ENCODE measurements at places on chromosomes 12 and 14. TPM values are rescaled to one million over a fixed set of nuclear protein-coding genes. Genes with fewer than 3 reads are reported as not detected.

- DNase-seq, result no peak
Measured at GRCh38 chr12:11829764-11830194, 180.3 kb downstream of the ETV6 start.

TMPRSS12 gene
- not detected for total RNA-seq

GRCh38 chr12:114191581-114191980, 214.4 kb downstream of the TBX5 start:
- no peak for DNase-seq

DNA sequence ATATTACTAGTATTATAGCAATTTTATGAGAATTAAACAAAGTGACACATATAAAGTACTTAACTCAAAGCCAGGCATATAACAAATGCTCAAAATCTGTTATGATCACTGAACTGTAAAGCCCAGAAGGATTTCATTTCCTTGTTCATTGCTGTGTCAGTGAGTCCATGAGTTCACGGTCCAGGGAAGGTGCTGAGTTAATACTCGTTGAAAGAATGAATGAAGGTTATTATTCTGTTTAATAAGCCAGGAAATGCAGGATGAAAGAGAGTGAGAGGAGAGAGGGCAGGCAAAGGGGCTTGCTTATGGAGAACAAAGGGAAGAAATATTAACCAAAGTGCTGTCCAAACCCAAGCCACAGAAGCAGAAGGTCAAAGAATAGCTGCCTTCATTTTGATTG, 40.2 kb upstream of the NT5DC3 start:
- DNase-seq, result no peak

DNA sequence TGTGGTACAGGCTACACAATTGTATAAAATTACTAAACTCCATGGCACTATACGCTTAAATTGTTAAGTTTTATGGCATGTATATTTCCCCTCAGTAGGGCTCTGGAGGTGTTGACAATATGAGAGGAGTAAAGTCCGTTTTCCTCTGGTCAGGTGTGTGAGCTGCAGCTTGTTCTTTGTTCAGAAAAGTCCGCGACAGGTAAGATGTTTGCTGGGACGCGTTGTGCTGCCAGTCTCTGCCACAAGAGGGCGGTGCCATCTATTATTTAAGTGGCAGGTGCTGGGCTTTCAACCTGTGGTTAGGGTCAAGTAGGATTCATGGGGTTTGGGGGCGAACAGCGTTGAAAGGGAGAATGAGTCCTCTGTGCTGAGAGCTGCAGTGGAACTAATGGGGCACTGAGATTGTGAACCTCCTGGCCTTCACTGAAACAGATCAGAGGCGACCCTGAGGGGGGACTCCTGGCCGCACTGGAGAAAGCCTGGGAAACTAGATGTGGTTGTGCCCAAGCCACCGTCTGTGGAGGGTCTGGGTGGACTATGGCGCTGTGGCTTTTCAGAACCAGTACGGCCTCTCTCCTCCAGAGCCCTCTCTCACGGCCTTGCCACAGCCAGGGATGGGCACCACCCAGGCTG, 179.0 kb downstream of the SLC15A4 start:
- peak; percentile 59 for DNase-seq

DNA sequence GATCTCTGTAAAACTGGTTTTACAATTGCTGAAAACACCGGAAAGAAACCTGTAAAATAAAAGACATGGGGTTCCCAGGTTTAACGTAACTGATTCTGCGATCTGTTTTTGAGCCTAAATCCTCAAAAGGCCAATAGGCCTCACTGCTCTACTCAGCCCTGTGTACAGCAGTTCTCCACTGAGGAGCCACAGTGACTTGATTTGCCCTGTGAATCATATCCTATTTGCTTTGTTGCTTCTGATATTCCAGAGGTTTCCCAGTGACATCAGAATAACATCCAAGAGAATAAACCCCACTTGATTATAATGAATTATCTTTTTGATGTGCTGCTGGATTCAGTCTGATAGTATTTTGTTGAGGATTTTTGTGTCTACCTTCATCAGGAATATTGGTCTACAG, 27.5 kb downstream of the MDM1 start:
- no peak for DNase-seq

MYF6 gene
- total RNA-seq, result not detected

GRCh38 chr14:87896393-87897380, 96.3 kb downstream of the GALC start:
- DNase-seq, result peak; percentile 50

DNA sequence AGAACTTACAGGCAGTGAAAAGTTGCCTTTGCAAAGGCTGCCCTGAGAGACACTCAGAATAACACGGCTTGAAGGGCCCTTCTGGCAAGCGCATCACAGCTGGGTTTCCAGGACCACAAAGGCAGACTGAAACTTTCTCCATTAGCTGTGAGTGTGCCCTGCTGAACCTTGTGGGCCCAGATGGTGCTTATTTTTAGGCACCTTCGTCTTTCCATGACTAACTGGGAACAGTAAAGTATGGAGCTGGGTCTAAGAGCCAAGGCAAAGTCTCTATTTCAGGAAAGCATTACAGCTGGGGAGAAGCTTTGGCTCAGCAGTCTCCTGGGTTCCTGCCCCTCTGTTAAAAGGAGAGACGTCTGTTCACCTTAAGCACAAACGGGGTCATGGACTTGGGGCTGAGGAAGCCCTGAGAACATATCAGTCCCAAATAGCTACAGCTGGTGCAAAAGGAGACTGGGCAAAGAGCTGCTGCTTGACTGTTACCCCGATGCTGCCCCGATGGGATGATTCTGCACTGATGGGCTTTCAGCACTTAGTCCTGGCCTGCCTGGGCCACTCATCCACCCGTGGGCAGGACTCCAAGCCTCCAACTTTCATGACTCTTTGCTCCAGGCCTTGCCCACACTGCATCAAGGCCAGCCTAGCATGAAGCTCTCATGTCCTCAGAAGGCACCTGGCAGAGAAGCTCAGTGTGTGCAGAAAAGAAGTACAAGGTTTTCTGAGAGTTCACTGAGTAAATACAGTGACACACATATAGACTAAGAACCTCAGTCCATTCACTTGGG, 248.3 kb downstream of the PHLDA1 start:
- no peak for DNase-seq

GRCh38 chr14:100644784-100645183, 57.6 kb upstream of the BEGAIN start:
- DNase-seq, result no peak

DNA sequence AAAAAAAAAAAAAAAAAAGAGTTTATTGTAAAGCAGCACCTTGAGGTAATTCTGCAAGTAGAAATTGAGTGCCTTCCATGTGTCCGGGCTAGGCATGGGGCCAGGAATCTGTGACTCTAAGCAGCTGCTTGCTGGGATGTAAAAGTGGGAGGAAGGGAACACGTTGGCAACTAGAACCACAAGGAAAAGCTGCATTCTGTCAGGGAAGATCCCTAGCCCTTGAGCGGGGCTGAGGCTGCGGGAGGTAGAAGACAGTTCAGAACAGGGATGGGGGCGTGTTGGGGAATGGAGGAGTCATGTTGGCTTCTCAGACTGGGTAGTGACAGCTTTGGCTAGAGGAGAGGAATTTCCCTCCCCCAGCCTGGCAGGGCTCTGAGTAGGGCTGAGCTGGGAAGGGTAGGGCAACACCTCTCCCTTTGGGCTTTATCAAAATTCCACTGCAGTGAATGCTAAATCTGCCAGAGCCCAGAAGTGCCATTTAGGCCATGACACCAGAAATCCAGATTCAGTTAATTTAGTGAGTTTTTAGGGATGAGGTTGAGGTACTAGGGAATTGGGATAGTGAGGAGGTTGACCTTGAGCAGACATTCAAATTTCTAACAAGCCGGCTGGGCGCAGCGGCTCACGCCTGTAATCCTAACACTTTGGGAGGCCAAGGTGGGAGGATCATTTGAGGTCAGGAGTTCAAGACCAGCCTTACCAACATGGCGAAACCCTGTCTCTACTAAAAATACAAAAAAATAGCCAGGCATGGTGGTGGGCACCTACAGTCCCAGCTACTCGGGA, 3.4 kb upstream of the TRAFD1 start:
- no peak for DNase-seq

DNA sequence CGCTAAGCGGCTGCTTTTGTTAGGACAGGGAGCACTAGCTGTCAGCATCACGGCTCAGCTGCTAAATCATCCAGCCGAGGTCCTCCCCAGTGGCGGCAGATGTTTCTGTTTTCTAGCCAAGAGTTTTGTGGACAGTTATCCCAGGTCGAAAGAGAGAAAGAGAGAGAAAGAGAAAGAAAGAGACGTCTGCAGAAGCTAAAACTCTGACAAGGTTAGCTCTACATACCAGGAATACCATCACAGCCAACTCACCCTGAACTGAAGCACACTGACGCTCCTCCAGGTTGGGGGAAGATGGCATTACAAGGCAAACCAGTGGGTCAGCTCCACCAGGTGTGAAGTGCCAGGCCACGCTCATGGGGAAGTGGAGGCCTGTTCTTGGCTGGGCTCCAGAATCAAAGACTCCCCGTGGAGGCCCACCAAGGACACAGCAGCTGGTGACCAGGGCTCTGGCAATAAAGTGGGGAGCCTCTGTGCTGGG, 64.9 kb upstream of the DICER1 start:
- no peak for DNase-seq

GRCh38 chr12:3747543-3747942, 5.4 kb downstream of the CRACR2A start:
- peak; percentile 43 for DNase-seq

RTRAF gene
- total RNA-seq, result 112 TPM
